Activated CD8-positive, alpha-beta T cell treated with anti-CD3 and anti-CD28 coated beads for 36 hours (primary cell): ENCODE measurements at places on chromosomes 12 and 14.

DNA sequence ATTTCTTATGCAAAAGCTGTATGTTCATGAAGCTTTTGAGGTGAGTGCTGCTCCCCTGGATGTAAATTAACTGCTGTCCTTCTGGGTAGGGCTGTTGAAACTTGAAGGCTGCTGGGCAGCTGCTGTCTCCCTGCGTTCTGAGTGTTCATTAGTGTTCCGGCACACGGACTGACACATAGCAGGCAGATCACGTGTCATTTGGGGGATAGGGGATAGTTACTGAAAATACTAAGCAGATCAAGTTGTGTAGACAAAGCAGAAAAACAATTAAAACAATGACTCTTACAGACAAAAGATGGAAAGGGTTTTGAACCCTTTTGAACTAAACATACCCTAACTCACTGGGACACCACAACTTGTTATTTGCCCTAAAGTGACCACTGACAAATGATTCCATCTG is 82.5 kb downstream of the PRICKLE1 start:
- no peak for DNase-seq

DNA sequence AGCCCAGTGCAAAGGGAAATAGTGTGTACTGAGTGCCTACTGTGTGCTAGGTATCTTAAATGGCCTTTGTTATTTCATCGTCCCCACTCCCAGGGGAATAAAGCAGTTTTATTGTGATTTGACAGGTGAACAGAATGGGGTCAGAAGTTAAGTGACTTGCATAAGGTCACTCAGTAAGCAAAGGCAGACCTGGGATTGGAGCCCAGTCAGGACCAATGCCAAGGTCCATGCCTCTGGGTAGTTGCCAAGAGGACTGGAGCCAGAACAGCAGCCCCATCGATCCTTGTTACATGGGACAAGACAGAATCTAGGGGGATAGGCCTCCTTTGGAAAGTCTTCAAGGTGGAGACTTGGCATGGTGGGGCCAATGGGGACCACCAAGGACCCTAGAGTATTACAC is 227.4 kb upstream of the PWP1 start:
- DNase-seq: no peak

DNA sequence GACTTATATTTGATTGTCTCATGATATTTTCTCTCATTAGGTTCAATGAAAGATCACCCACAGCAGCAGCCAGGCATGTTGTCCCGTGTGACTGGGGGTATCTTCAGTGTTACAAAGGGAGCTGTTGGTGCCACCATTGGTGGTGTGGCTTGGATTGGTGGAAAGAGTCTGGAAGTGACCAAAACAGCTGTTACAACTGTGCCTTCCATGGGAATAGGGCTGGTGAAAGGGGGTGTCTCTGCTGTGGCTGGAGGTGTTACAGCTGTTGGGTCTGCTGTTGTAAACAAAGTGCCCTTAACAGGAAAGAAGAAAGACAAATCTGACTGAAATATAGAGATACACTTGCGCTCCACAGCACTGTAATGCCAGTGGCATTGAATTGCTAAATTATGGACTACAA is 15.4 kb downstream of the TMEM263 start:
- no peak for DNase-seq

DNA sequence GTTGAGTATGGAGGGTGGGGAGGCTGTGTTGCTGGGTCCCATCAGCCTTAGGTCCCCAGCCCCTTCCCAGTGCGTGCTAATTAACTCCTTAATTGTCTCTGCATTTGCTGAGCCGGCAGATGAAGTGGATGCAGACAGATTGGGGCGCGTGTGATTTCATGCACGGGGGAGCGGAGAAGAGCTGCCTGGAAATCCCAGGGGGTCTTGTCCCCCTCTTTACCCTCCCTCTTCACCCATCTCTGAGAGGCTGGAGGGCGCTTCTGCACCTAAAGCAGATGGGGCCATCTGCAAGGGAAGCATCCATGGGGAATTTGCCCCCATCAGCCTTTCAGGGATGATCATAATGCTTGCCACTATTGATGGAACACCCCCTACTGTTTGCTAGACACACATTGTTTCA is 4.4 kb upstream of the ASIC1 start:
- DNase-seq: no peak

DNA sequence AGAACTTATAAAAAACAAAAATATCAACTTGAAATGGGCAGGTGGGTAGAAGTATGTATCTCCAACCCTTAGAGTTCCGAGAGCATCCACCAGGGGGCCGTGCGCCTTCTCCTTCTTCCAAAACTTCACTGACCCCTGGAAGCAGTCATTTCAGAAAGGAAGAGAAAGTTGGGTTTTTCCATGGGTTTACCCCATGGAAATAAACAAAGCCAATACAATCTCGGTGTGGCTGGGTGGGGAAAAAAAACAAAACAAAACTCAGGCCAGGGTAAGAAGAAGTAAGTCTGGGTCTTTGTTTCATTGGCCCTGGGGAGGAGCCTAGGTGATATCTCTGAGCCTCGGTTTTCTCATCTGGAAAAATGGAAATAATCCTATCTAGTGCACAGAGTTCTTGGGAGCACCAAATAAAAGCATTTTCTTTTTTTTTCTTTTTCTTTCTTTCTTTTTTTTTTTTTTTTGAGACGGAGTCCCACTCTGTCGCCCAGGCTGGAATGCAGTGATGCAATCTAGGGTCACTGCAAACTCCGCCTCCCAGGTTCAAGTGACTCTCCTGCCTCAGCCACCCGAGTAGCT is 33.6 kb upstream of the HNF1A start:
- peak; percentile 86 for DNase-seq

DNA sequence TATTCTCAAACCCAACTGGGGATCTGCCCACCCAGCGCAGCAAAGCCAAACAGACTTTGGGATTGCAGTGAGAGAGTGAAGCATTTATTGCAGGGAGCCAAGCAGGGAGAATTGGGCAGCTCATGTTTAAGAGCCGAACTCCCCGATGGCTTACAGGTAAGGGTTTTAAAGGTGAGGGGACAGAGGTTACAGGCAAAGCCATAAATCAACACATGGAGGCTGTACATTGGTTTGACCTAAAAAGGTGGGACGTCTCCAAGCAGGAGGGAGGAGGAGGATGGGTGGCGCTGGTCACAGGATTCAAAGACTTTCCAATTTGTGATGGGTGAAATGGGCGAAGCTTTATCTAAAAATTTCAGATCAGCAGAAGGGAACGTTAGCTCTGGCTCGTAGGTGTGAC is 18.2 kb downstream of the OAS2 start:
- no peak for DNase-seq

GRCh38 chr14:92103363-92103989 is 2.9 kb downstream of the ATXN3 start:
- DNase-seq: no peak

DNA sequence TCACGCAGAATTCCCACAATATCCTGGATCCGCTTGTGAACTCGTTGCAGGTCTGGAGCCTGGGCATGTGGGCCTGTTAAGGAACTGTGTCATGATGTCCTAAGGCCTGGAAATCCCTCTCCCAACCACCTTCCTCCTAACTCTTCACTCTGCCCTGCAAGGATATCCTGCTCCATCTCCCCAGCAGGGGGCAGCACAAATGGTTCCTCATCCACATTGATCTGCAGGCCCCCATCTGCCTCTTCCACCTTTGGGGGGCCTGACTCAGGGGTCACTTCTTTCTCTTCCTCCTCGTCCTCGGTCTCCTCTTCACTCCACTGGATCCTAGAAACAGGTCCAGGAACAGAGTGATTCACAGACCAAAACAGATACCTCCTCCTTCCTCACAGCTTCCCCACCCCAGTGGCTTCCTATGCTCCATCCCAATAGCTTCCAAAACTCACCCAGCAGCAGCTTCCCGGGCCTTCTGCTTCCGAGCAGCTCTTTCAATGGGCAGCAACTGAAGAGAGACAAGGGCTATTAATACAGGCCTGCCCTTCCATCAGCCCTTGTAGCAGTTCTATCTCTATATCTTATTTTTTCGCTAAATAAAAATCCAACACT is 4.5 kb downstream of the NOP2 start:
- DNase-seq: peak; percentile 85

DNA sequence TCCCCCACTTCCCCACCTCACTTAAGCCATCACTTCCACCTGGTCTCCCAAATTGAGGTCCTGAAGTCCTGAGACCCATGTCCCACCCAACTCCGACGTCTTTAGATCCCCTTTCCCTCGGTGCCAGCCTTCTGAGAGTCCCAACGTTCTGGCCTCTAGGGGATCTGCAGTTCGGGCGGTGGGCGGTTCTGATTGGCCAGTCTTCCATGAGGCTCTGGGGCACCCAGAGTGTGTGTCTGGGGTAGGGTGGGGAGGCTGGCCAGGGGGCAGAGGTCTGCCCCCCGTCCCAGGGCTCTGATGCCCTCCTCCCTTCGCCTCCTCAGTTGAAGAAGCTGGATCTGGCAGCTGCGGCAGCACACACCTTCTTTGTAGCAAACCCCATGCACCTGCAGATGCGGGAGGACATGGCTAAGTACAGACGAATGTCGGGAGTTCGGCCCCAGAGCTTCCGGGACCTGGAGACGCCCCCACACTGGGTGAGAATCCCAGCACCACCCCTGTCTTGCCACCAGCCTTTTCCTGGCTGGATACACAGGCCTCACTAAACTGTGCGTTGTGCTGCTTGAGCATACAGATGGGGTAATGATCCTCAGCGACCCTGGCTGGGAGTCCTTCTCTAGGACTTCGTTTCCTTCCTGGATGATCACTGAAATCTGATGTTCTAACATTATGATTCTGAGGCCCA is 1.5 kb downstream of the P3H3 start:
- DNase-seq: no peak

DNA sequence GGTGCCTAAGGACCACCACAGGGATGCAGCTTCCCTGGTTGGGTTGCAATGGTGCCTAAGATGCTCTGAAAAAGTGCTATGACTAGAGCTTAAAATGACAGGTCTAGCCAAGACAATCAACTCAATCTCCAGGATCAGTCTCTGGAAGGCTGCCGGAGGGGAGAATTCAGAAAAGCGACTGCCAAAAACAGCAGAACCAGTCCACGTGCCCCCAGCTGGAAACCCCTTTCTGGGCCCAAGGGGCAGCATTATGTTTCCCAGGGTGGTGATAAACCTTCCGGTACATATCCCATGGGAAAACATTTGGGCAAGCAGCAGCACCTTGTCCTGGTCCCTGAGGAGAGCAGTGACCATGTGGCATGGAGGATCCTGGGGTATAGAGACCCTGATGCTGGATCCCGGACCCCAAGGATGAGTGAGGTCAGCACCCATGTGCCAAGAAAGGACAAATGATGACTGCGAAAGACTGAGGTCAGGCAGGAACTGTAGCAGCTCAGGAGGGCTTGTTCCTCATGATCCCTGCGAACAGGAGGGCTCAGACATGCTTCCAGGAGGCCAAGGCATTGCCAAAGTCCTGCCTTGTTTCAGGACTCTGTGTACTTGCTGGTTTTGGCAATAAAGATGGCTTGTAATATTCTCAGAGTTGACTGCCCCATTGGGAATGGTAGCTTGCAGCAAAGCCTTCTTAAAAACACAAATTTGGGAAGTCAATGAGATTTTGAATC is 49.9 kb upstream of the LTBP2 start:
- no peak for DNase-seq

- DNase-seq: peak; percentile 48
Observed at GRCh38 chr12:47302111-47302671, 222.4 kb upstream of the AMIGO2 start.

GRCh38 chr14:44962334-44963043 is 499 bp downstream of the TOGARAM1 start:
- DNase-seq: no peak

DNA sequence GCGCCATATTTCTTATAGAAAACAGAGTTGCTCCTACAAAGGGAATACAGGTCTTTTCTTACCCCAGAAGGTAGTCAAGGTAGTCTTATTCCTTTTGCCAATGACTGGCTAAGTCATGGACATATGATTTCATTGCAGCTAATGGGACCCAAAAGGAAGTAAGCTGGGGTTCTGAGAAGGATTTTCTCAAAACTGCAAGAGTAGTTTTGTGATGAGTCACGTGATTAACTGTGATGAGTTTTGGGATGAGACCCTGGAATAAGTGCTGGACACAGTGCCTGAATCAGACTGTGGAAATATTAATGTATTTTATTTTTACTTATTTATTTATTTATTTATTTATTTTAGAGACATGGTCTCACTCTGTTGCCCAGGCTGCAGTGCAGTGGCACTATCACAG is 13.4 kb upstream of the NIN start:
- DNase-seq: no peak

DNA sequence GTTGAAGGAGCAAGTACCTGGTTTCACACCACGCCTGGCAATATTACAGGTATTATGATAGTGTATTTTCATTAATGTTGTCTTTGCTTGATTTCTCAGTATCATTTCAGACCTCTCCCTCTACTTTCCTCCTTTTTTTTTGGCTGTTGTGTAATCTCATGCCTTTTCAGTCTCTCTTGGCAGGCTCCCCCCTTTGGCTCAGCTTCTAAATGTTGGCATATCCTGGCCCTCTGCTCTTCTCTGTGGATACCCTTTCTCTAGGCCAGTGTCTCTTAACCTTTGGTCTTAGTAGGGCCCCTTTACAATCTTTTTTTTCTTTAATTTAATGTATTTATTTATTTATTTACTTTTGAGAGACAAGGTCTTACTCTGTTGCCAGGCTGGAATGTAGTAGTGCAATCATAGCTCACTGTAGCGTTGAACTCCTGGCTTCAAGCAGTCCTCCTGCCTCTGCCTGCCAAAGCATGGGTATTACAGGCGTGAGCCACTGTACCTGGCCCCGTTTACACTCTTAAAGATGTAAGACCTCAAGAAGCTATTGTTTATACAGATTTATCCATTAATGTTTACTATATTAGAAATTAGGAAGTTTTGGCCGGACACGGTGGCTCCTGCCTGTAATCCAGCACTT is 12.8 kb downstream of the MTHFD1 start:
- no peak for DNase-seq

DNA sequence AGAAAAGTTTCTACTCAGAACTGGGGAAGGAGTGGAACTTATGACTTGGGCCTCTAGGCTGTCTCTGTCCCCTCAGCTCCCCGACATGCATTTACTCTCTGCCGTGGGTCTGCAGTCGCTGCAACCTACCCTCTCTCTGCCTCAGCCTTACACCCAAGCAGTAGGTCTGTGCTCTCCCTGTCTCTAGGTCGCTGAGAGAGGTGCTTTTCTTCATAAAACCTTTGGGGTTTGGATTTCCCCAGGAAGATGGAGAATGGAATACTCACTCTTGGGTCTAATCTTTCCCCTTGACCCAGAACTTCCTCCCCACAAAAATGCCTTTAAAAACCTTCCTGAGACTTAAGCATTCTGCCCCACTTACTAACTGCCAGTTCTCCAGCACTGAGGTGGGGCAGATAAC is 12.9 kb downstream of the GPR84 start:
- no peak for DNase-seq

- no peak for DNase-seq
Observed at GRCh38 chr12:5134861-5135525, 91.3 kb downstream of the KCNA5 start.

- DNase-seq: no peak
Observed at GRCh38 chr12:32379213-32379612, 20.1 kb upstream of the FGD4 start.
